ENCODE measurements at places on chromosomes 5 and 9.

GRCh38 chr5:150263801-150264621 lies 25.6 kb downstream of the CAMK2A start:
- no peak for DNase-seq

- DNase-seq: peak; percentile 43
Observed at GRCh38 chr9:28832168-28832770, 1259.0 kb upstream of the C9orf72 start.

DNA sequence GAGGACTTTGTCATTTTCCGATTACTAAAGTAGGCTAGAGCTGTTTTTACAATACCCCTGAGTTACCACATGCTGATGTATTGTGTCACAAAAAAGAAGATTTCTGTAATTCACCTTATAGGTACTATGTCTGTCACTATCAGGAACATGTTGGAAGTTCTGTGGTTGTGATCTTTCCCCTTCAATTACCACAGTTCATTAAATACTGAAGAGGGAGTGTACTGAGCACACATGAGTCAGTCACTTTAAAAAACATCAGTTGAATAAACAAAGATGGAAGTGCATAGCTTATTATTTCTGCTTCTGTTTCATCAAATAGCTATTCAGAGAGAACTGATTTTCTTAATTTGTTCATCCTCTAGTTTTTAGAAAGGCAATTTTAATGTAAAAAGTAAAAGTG lies 31.7 kb downstream of the AP3S1 start:
- no peak for DNase-seq

GRCh38 chr5:64312491-64312890 lies 146.8 kb downstream of the RNF180 start:
- no peak for DNase-seq

- DNase-seq: no peak
Observed at GRCh38 chr5:76401801-76402250, 1.3 kb upstream of the IQGAP2 start.

- no peak for DNase-seq
Observed at GRCh38 chr5:159671886-159672285, 244.4 kb upstream of the ADRA1B start.

DNA sequence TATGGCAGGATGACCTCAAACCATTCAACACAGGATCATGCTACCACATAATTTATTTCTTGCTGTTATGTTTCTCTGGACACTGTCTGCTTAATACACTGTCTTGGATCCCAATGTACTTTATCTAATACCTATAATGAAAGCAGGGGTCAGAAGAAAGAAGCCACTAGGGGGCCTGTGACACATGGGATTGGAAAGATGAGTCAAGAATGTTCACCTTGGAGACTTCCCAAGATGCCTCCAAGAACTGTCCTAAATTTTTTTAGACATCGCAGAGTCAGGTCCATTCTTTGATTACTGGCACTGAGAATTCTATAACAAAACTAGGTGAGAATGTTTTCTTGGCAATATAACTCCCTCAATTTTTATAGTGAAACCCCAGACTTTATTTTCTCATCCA lies 305.8 kb upstream of the SMARCA2 start:
- DNase-seq: no peak

GRCh38 chr5:33048315-33048714 lies 337.2 kb downstream of the NPR3 start:
- DNase-seq: no peak

GRCh38 chr5:174531782-174532191 lies 192.6 kb upstream of the MSX2 start:
- DNase-seq: no peak

DNA sequence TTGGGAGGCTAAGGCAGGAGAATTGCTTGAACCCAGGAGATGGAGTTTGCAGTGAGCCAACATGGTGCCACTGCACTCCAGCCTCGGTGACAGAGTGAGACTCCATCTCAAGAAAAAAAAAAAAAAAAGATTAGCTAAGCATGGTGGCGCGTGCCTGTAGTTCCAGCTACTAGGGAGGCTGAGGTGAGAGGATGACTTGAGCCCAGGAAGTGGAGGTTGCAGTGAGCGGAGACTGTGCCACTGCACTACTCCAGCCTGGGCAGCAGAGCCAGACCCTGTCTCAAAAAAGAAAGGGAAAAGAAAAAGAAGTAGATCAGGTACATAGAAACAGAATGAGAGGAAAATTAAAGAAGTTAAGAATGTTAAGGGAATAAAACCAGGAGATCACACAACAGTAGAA lies 927.1 kb upstream of the DMAC1 start:
- no peak for DNase-seq

GRCh38 chr5:56783261-56783660 lies 32.1 kb upstream of the MAP3K1 start:
- DNase-seq: no peak

GRCh38 chr5:71482132-71482531 lies 26.7 kb downstream of the BDP1 start:
- no peak for DNase-seq

DNA sequence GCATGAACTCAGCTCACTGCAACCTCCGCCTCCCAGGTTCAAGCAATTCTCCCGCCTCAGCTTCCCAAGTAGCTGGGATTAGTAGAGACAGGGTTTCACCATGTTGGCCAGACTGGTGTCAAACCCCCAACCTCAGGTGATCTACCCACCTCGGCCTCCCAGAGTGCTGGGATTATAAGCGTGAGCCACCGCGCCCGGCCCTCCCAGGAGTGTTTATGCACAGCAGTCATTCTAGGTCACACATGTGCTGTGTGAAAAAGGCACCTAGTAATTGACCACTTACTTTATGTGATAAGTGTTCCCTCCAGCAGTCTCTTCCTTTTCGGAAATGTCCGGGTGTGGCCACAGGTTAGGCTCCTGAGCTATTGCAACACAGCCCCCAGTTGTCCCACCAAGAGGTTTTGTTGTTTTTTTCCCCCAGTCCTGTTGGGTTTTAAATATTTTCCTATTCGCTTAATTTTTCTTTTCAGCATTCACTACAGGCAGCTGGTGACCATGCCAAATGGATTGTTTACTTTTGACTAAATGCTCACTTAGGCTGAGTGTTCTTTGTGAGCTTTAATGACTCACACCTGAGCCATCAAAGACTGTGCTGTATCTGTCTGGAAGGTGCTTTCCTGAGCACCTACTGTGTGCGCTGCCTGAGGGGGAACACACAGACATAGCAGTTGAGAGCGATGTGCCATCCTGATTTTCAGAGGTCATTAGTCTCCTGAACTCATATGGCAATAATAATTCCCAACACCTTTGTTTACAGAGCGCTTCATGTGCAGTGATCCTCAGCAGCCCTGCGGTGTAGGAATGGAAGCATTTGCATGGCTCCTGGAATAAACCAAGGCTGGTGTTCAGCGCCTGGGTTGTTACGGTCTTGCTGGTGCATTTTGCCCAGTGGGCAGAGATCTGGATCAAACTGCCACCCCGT lies 94.3 kb downstream of the MVB12B start:
- DNase-seq: no peak

- DNase-seq: no peak
Observed at GRCh38 chr9:85743275-85744128, 1.7 kb upstream of the AGTPBP1 start.

DNA sequence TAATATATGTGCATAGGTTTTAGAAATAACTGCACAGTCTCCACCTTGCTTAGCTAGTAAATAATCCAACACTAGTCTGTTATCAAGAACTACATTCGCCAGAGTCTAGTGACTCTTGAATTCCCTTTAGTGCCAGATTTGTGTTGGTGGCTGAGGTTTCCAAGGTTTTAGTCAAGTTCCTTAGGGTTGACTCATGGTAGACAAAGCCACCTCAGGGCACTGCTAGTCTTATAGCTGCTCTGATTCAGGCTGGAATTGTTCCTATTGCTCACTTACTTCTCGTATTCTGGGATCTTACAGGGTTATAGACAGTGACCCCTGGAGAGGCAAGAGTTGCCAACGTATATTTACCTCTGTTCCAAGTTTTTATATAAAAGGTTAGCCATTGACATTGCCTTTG lies 1369.8 kb upstream of the CDH9 start:
- no peak for DNase-seq

DNA sequence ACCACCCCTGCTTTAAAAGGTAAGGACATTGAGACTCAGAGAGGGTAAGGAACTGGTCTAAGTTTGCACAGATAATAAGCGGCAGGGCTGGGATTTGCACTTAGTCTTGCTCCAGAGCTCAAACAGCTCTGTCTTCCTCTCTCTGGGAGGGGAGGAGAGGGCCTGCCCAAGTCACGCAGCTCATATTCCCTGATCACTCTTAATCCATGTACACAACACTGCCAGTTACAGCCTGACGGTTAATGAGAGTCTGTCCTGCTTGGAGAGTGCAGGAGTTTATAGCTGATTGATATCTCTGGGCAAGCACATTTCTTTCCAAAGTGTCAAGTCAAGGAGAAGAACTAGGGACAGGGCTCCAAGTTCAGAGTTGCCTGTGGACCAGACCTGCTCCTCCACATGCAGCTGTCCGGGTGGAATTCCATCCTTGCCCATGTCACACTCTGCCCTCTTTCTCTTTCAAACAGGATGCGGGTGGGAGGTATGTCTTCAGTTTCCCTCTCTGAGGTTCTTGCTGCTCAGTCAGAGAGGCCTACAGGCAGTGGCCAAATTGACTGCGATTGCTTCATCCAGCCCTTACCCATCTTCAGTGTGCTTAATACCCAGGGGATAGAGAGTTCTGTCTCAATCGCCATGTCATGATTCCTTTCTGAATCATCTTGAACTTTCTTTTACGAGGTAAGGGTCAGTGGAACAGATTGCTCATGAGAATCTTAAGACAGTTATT lies 54.5 kb downstream of the GALNT12 start:
- no peak for DNase-seq

DNA sequence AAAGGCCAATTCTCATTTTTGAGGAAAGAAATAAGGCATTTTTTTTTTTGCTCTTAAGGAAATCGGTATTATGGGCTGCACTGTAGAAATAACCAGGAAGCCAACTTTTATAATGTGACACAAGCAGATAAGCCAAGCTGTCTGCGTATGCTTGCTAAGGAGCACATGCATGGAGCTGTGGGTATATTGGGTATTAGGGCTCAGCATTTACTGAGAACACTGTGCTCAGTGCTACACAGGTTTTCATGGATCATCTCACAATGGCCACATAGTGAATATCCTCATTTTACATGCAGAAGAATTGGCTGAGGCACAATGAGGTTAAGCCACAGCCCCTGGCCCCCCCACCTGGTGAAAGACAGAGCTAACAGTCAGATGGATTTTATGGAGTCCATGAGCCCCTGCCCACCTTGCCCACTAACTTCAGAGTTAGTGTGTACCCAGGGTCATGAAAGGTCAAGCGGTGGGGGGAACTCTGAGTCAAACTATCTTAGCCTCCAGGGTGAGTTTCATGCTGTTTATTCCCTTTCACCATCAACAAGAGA lies 204.8 kb downstream of the SPATA31A6 start:
- no peak for DNase-seq

DNA sequence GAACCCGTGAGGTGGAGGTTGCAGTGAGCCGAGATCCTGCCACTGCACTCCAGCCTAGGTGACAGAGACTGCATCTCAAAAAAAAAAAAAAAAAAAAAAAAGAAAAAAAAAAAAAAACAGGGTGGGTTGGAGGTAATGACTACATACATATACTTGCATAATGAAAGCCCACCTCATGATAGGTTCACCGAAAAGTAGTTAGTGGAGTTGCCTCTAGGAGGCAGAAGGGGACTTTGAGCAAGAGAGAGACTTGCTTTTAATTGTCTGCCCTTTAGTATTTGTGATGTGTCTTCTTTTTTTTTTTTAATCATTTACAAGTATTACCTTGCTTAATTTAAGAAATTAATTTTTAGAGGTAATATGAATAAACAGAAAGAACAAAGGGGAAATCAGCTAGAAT lies 99.8 kb downstream of the PPARGC1B start:
- no peak for DNase-seq

- no peak for DNase-seq
Observed at GRCh38 chr5:59543821-59544442, 349.6 kb downstream of the PDE4D start.

- no peak for DNase-seq
Observed at GRCh38 chr9:110443866-110444220, 106.2 kb upstream of the TXNDC8 start.

DNA sequence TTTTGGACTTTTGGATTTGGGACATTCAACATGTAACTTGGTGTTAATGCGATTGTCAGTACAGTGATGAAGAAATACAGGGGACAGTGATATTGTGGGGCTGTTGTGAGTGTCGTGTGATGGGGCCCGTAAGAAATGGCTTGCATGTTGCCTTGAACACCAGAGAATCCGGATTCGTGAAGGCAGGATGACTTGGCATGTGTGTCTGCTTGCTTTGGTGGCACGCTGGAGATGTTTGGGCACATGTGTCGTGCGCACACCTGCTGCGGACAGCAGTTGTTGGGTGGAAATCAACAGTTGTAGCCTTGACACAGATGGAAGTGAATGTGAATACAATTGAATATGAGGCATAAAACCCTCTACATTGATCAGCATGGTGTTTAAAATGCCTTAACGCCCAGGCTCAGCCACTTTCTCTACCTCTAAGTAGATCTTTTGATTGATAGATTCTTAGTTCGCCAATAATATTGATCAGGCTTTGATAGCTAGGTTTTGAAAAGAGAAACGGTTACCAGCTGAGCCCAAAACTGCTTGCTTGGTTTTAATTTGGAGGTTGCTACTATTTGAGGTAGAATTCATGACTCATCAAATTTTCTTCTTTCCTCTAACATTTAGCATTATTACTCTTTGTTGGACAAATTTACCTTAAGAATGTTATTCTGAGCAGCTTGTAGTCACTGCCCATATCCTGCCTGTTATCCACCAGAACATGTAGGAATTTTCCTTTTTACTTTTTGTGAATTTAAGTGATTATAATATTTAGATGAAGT lies 94.4 kb downstream of the TRIO start:
- DNase-seq: no peak
